ENCODE measurements at places on chromosomes 1 and 21.
A peak's percentile ranks its signal among the peaks of the same experiment; 100 is the strongest.

- DNase-seq = no peak
Observed at GRCh38 chr21:44333509-44334328, 5.5 kb downstream of the CFAP410 start.

DNA sequence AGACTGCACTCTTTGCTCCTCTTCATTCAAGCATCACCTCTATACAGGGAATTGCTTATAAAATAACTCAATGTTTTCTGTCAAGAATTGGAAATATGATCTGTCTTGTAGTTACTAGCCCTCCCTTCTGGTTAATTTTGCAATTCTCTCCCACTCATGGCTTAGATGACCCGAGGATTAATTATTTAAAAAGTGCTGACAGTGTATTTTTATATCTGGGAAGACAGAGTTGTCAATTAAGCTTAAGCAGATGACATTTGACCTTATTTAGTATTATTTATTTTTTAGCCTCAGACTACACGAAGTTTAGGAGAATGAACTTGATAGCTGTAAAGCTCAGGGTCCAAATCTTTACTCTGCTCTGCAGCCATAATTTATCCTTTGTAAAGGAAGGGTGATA is 538.5 kb downstream of the NEGR1 start:
- no peak for DNase-seq

DNA sequence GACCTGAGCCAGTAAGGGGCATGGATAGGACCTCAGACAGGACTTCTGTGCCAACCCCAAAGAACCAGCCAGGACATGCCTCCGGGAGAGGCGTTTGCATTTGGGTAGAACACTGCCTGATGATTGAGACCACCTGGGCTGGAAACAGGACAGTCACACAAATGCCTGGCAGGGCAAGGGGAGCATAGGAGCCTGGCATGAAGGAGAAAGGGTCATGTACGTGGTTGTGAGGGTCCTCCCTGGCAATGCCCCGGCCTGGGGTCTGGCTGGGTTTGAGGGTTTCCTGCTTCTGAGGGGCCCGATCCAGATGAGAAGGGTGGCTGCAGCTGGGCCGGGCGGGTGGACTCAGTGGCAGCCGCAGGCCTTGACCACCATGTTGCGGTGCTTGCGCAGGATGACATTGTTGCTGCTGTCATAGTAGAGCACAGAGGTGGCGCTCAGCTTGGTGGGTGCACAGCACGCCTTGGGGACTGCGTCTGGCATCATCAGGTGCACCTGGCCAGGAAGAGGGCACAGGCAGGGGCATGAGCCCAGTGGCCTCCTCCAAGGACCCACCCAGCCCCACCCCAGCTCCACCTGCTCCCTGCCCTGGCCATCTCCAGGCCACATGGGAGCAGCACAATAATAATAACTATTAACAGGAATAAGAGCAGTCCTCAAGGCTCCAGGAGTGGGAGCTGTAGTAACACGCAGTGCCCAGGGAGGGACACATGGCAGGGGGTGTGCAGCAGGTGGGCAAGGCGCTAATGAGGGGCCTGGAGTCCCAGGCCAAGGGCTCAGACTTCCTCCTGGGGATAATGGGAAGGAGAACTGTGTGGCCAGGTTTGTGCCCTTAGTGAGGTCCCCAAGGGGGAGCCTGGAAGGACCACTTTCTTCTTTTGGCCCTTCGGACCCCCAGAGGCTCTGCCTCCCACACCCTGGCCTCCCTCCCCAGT is 10.8 kb downstream of the OXCT2 start:
- DNase-seq = no peak

GRCh38 chr1:32487182-32487581 is 22.3 kb downstream of the ZBTB8B start:
- DNase-seq = no peak

DNA sequence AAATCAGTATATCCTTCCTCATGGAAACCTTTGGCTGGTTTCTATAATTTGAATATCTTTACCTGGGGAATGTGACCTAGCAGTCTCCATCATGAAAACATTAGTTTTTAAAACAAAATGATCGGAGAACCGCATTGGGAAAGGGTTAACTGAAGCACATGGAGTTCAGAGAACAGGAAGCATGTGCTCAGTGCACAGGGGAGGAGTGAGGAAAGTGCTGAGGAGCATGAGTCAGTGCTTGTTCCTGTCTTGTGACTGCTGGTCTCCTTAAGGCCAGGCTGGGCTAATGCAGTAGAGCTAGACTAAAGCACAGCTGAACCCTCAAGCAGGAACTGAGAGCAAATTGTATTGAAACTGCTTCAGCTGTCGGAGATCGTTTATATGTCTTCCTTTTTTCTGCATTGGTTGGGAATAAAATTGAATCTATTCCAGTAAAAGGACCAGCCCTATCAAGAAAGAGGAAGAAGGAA is 5.8 kb downstream of the IFI16 start:
- DNase-seq = peak; percentile 95

DNA sequence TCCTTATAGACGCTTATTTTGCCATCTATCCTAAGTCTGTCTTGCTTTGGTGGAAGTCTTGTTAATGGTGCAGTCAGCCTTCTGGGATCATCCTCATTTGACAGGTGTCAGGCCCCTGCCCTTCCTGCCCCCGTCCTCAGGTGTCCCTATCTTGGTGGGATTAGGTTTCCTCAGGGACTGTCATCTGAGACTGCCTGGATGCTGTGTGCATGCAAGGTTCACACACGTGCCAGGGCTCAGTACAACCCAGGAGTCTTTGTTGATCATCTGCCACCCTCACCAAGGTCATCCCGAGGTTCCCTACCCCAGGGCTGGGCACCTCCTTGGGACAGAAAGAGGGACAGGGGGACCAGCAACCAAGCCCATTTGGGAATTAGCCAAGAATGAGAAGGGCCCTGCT is 18.0 kb downstream of the PADI2 start:
- DNase-seq = no peak

GRCh38 chr1:231925864-231926263 is 299.3 kb downstream of the DISC1 start:
- no peak for DNase-seq

DNA sequence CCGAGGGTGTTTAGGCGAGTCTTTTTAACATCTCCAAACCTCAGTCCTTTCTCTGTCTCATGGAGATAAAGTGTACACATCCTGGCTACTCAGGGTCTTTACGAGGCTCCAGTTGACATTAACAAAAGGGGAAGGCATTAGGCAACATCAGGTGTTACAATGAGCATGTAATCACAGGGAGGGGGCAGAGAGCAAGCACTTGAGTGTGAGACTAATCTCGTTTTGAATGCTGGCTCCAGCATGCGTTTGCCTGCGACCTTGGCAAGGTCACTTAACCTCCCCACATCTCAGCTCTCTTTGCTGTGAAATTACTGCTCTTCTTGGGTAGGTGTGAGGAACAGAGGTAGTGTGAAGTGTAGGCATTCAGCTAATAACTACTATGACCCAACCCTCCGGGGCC is 3.1 kb downstream of the TNNT2 start:
- no peak for DNase-seq

- peak; percentile 49 for DNase-seq
Observed at GRCh38 chr1:150364231-150365003, 470 bp downstream of the RPRD2 start.

GRCh38 chr1:177309880-177310279 is 139.1 kb downstream of the BRINP2 start:
- DNase-seq = no peak

DNA sequence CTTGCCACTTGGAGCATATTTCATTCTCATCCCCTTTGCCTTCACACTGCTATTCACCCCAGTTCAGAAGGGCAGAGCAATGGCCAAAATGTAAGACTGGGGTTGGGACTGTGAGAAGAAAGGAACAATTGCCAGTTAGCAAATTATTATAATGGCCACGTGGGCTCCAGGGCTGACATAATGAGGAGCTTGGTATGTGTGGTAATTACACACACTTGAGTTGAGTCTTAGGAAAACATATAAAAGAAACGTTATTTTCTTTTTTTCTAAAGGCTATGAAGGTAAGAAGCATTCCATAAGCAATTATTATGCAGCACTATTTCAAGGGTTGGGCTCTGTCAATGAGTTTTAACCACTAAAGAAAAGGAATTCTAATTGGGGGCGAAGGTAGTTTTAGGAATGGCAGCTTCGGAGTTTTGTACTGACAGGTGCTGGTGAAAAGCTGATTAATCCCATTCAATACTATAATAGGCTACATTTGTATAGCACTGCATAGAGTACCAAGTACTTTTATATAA is 32.5 kb upstream of the BCL10 start:
- no peak for DNase-seq

GRCh38 chr1:234316937-234317336 is 56.3 kb upstream of the COA6 start:
- no peak for DNase-seq

DNA sequence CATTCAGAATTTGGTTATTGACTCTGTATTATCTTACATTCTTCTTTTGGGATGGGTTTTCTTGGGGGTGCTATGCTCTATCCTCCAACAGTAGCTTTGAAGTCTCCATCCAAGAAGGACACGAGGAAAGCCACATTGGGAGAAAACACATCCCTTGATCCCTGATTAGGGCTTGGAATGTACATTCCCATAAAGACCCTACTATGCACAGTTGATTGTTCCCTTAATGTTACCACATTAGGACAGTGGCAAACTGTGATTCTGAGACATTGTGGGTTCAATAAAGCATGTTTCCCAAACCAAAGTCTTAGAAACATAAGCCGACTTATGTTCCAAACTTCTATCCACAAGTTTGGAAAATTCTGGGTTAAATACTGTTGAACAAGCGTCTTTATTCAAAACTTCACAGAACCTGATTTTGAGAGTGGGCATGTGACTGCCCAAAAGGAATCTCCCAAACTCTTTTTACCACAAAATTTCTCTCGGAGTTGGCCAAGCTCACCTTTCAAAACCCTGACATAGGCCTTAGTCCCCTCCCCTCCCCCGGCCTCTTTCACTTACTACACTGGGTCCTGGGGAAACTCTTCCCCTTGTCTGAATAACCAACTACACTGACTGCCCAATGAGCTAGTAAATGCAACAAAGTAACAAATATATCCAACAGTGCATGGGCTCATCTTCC is 177.0 kb upstream of the KAZN start:
- DNase-seq = no peak

GRCh38 chr1:48831120-48831978 is 54.7 kb upstream of the BEND5 start:
- no peak for DNase-seq

GRCh38 chr21:35257413-35257812 is 208.3 kb upstream of the RUNX1 start:
- no peak for DNase-seq

GRCh38 chr1:198096390-198096789 is 60.4 kb upstream of the NEK7 start:
- no peak for DNase-seq

- no peak for DNase-seq
Observed at GRCh38 chr1:48031676-48032075, 34.5 kb upstream of the TRABD2B start.

- no peak for DNase-seq
Observed at GRCh38 chr1:69215883-69216282, 351.8 kb upstream of the LRRC7 start.

DNA sequence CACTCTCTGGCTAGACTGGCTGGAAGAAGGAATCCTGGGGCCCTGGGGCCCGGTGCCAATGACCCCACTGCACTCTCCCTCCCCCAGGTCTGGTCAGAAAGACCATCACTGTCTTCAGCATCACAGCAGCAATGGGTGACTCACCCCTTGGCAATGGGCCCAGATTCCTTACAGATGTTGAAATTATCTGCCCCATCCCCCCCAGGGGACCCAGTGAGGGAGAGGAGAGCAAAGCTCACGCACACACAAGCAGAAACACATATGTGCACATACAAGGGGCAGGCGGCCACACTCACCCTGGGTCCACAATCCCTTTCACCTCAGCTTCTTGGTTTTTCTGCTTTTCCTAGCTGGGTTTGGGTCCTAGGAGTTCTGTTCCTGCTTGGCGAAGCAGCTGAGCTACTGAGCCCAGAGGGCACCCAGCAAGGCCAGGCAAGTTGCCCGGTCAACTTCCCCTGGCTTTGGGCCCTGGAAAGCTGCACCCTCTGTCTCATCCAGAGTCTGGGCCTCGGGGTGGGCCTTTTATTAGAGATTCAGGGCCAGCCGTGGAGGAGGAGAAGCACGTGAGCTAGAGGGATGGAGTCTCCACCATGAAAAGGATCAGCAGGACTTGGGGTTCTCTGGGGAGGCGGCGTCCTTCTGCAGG is 2.6 kb downstream of the COL16A1 start:
- no peak for DNase-seq

GRCh38 chr1:225813214-225813964 is 3.5 kb downstream of the EPHX1 start:
- DNase-seq = peak; percentile 89

DNA sequence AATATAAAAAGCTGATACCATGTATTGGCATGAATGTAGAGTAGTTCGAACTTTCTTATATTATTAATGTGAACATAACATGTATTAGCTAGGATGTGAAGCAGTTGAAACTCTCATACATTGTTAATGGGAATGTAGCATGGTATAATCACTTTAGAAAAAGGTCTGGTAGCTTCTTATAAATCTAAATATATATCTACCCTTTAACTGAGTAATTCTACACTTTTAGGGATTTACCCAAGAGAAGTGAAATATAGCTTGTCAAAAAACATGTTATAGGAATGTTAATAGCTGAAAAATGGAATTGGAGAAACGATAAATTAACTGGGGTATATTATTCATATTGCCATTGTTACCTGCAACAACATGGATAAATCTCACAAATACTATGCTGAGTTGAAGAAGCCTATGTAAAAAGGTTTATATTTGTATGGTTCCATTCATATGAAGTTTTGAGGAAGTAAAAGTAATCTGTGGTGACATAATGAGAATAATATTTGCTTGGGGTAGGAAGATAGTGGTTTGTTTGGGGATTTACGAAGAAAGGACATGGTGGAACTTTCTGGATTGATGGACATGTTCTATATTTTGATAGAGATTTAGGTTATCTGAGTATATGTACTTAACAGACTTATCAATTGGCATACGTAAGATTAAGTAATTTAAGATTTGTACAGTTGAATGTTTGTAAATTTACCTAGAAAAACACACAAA is 76.6 kb downstream of the MAST2 start:
- DNase-seq = no peak
